ENCODE measurements at places on chromosomes 6 and 20. TPM values are rescaled to one million over a fixed set of nuclear protein-coding genes. Genes with fewer than 3 reads are reported as not detected.
A peak's percentile ranks its signal among the peaks of the same experiment; 100 is the strongest.

NUS1 gene
- total RNA-seq = 31.4 TPM

DNA sequence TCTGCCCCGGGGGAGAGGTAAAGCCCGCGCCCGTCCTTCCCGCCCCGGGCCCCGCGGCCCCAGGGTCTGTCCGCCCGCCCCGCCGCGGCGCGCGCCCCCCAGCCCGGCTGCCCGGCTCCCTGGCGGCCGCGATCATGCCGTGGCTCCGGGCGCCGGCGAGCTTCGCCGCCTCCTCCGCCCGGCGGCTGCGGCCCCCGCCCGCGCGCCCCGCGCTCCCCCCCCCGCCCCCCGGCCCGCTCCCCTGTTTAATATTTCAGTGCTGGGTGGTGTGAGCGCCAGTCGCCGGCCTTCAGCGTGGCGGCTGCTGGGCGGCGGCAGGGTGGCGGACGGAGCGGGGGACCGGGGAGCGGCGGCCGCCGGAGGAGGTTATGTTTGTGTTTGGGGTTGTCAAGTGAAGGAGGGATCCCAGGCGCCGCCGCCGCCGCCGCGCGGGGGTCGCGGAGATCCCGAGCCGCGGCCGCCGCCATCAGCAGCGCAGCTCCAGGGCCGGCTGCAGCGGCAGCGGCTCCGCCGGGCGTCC is at the start of gene HIVEP1:
Gene HIVEP1 (plus strand): TSS at position 275 of the 520 bp plus-strand sequence. CDS start 3,317 bp downstream, outside the sequence.
- H3K4me1 ChIP-seq = peaks cover 35% of the 10 kb centered on the region
- peak; percentile 71 for DNase-seq
- no peaks in the 10 kb centered on the region for H3K27me3 ChIP-seq
- peak within 1 kb of the TSS; percentile 99 for H3K27ac ChIP-seq

HUS1B gene
- 0.68 TPM for total RNA-seq

DNA sequence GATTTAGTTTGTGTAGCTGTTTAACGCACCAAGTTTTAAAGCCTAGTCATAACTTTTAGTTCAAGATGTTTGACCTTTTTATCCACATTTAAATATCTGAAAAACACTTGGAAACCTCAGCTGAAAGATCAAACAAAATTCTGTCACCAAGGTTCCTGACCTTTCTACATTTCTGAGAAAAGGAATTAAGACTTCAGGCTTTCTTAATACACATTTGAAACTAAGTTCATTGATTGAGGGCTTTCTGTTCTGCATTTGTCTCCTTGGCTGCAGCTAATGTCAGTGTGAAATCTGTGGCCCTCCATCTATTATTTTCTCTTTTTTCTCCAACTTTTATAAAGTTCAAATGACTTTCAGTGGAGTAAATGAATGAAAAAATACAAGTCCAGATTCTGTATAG is 22.7 kb upstream of the FBXL4 start:
- DNase-seq = no peak
- H3K4me3 ChIP-seq = no peak overlapping the region
- H3K36me3 ChIP-seq = no peaks in the 10 kb centered on the region
- no peaks in the 10 kb centered on the region for H3K27me3 ChIP-seq

GRCh38 chr6:124482071-124482491 is 480.2 kb upstream of the RNF217 start:
- no peaks in the 10 kb centered on the region for H3K27me3 ChIP-seq
- DNase-seq = no peak
- no peak overlapping the region for H3K4me3 ChIP-seq
- no peaks in the 10 kb centered on the region for H3K36me3 ChIP-seq
- no peaks in the 10 kb centered on the region for H3K4me1 ChIP-seq
